ENCODE measurements at places on chromosomes 3 and 15. TPM values are rescaled to one million over a fixed set of nuclear protein-coding genes. Genes with fewer than 3 reads are reported as not detected.

Gene CCDC54
- total RNA-seq, result not detected

Gene ZNF620
- 4.0 TPM for total RNA-seq

Gene SMAD6
- 9.4 TPM for total RNA-seq

Gene RASGRP1
- total RNA-seq, result 1.5 TPM

Gene MUC20
- total RNA-seq, result 170 TPM

Gene CADPS
- 2.9 TPM for total RNA-seq

Gene TBC1D5
- 31.2 TPM for total RNA-seq

Gene RETNLB
- total RNA-seq, result 97.9 TPM

Gene AGTR1
- total RNA-seq, result 0.47 TPM

- no peak overlapping the region for H3K27ac ChIP-seq
- no peaks in the 10 kb centered on the region for H3K4me1 ChIP-seq
- peaks cover 9% of the 10 kb centered on the region for H3K36me3 ChIP-seq
- no peak for DNase-seq
- H3K4me3 ChIP-seq, result no peak overlapping the region
Measured at GRCh38 chr3:3170998-3171397, 8.5 kb downstream of the CRBN start.

DNA sequence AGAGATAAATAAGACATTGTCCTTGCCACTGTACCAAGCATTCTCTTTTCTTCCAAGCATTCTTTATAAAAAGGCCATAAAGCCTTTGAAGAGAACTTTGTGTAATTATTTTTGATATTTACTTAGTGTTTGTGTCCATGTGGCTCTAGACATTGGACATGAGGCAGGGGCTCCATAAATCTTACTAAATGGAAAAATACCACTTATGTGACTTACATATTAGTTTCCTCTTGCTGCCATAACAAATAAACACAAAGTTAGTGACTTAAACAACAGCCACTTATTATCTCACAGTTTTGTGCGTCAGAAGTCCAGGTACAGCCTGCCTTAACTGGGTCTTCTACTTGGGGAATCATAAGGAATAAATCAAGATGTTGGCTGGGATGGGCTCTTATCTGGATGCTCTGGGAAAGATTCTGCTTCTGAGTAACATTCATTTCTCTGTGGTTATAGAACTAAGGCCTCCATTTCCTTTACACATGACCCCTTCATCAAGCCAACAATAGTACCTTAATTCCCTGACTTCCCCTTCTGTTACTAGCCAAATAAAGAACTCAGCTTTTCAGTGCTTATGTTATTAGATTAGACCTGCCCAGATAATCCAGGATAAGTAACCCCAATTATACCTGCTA lies 59.9 kb upstream of the COL8A1 start:
- no peaks in the 10 kb centered on the region for H3K36me3 ChIP-seq
- H3K27me3 ChIP-seq, result no peaks in the 10 kb centered on the region
- no peak overlapping the region for H3K27ac ChIP-seq
- H3K4me3 ChIP-seq, result no peak overlapping the region

- no peak for DNase-seq
- H3K36me3 ChIP-seq, result no peaks in the 10 kb centered on the region
- H3K4me3 ChIP-seq, result no peak overlapping the region
- H3K4me1 ChIP-seq, result no peaks in the 10 kb centered on the region
- no peak overlapping the region for H3K27ac ChIP-seq
Measured at GRCh38 chr3:108946292-108947285, 7.1 kb downstream of the GUCA1C start.

- H3K27ac ChIP-seq, result no peak overlapping the region
- H3K4me1 ChIP-seq, result no peaks in the 10 kb centered on the region
- H3K36me3 ChIP-seq, result no peaks in the 10 kb centered on the region
- no peak overlapping the region for H3K4me3 ChIP-seq
Measured at GRCh38 chr15:47124430-47125102, 592.7 kb upstream of the SEMA6D start.

- no peaks in the 10 kb centered on the region for H3K36me3 ChIP-seq
- no peak for DNase-seq
- H3K27ac ChIP-seq, result no peak overlapping the region
- no peaks in the 10 kb centered on the region for H3K27me3 ChIP-seq
- H3K4me3 ChIP-seq, result no peak overlapping the region
Measured at GRCh38 chr15:61879219-61879618, 181.0 kb downstream of the VPS13C start.

GRCh38 chr3:152719264-152719663 lies 115.7 kb upstream of the P2RY1 start:
- no peak for DNase-seq
- no peaks in the 10 kb centered on the region for H3K36me3 ChIP-seq
- H3K27ac ChIP-seq, result no peak overlapping the region

DNA sequence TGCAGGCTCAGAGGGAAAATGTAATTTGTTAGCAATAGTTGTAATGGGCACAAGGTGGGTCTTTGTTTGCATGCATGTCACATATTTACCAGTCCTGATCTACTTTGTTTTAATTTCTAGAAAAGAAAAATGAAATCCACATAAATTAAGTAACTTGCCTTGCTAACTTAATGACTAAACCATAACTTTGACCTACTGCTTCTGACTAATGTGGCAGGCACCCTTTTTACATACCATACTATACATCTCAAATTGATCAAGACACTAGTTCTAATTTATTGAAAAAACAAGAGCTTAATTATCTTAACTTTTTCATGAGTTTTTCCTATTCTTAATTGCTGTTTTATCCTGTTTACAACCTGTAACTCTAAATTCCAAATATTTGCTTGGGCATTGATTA lies 93.2 kb downstream of the ATP11B start:
- no peak overlapping the region for H3K27ac ChIP-seq
- H3K36me3 ChIP-seq, result peaks cover 13% of the 10 kb centered on the region
- H3K4me3 ChIP-seq, result no peak overlapping the region
- DNase-seq, result no peak

DNA sequence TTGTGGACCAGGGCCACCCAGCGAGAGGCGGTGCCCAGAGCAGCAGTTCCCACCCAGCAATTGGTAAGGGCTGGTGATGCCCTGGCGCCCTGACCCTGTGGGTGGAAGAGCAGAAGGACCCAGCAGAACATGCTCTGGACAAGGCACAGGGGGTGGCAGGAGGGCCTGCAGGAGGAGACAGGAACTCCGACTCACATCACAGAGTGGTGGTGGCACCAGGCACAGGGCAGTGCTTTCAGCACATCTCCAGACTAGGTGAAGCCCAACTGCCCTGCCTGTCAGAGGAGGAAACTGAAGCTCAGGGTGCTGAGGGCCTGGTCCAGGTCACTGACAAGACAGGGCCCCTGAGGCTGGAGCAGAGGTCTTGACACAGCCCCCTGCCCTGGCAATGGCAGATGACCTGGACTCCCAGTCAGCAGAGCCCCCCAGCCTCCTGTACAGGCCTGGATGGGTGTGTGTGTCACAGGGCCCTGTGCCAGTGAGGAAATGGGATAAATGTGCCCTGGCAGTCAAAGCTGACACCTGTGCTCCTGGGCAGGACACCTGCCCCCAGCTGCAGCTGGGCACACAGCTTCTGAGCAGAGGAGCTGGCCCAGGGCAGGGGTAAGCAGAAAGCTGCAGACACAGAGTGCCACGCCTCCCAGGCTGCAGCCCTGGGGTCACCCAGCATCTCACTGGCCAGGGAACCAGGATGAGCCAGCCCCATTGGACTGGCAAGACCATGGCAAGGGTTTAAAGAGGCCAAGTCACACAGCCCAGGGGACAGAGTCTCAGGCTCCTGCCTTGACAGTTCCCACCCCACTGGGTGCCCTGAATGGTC lies 11.4 kb downstream of the KLF15 start:
- H3K4me3 ChIP-seq, result no peak overlapping the region
- no peaks in the 10 kb centered on the region for H3K36me3 ChIP-seq
- no peaks in the 10 kb centered on the region for H3K27me3 ChIP-seq

GRCh38 chr3:178856804-178857203 lies 214.8 kb downstream of the ZMAT3 start:
- H3K27me3 ChIP-seq, result no peaks in the 10 kb centered on the region
- no peak for DNase-seq
- no peak overlapping the region for H3K27ac ChIP-seq
- no peaks in the 10 kb centered on the region for H3K36me3 ChIP-seq

DNA sequence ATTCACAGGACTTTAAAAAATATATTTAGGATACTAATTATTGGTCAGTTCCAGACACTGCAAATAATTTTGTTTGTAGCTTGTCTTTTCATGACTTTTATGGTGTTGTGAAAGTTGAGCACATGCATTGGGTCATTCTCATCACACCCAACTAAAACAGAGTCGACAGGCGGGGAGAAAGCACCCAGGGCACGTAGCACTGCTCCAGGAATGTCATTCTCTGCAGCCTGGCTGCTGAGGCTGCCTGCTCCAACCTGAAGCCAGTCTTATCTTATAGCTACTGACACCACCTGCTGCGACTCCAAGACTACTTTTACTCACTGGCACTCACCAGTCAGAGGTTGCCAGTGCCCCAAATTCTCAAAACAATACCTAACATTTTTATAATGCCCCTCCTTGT lies 56.9 kb downstream of the ACAD9 start:
- DNase-seq, result no peak
- no peaks in the 10 kb centered on the region for H3K36me3 ChIP-seq
- no peaks in the 10 kb centered on the region for H3K4me1 ChIP-seq
- H3K27me3 ChIP-seq, result no peaks in the 10 kb centered on the region

- no peaks in the 10 kb centered on the region for H3K27me3 ChIP-seq
- H3K4me1 ChIP-seq, result peaks cover 8% of the 10 kb centered on the region
- peak; percentile 45 for DNase-seq
- no peak overlapping the region for H3K4me3 ChIP-seq
- H3K36me3 ChIP-seq, result no peaks in the 10 kb centered on the region
Measured at GRCh38 chr3:39907981-39908380, 98.6 kb downstream of the MYRIP start.

- DNase-seq, result no peak
- no peak overlapping the region for H3K4me3 ChIP-seq
- H3K27me3 ChIP-seq, result no peaks in the 10 kb centered on the region
- H3K36me3 ChIP-seq, result no peaks in the 10 kb centered on the region
- H3K27ac ChIP-seq, result no peak overlapping the region
Measured at GRCh38 chr15:77810130-77810571, 177.4 kb upstream of the LINGO1 start.

GRCh38 chr15:64223882-64224281 lies 61.1 kb upstream of the PPIB start:
- H3K4me1 ChIP-seq, result no peaks in the 10 kb centered on the region
- no peaks in the 10 kb centered on the region for H3K36me3 ChIP-seq
- no peak for DNase-seq
- no peaks in the 10 kb centered on the region for H3K27me3 ChIP-seq
- no peak overlapping the region for H3K27ac ChIP-seq

DNA sequence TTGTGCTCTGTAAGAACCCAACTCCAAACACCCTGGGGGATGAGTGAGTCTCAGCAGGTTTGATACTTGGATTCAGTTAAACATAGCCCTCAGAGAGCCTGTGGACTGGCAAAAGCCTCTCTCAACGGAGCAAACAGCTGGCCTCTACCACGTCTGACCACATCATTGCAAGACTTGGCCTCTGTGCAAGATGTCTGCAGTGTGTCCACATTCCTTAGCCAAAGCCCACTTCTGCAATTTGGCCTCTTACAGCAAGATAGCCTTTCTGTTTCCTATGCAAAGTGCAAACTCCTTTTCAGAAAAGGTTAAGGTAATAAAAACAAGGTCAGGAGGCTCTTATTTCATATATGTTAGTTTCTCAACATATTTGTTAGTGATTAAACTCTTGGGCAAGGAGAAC lies 27.9 kb downstream of the FBN1 start:
- DNase-seq, result peak; percentile 28
- no peak overlapping the region for H3K27ac ChIP-seq
- no peak overlapping the region for H3K4me3 ChIP-seq
- H3K36me3 ChIP-seq, result no peaks in the 10 kb centered on the region

DNA sequence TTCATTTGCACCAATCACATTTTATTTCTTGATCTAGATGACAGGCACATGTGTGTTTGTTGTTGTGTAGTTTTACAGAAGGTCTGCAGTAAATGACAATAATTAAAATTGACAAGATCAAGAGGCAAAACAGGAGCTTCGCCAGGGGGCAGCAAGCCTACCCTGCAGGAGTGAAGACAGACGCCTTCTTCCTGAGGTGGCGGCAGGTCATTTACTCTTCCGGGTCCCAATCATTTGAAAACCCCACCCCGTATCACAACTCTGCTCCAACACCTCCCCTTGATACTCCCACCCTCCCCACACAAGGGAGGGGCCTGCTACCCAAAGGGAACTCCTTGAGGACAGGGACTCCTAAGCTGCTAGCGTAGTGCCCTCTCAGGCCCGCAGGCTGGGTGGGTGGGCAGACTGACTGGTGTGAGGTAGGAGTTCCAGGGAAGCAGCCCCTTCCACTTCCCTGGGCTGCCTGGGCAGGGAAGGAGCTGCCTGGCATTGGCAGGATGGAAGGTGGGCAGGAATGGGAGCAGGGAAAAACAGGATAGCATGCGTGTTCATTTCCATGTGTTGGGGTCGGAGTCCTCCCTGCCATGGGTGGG lies 13.1 kb downstream of the CHDH start:
- no peak overlapping the region for H3K27ac ChIP-seq
- DNase-seq, result no peak
- H3K4me1 ChIP-seq, result no peaks in the 10 kb centered on the region
- no peaks in the 10 kb centered on the region for H3K36me3 ChIP-seq
- no peaks in the 10 kb centered on the region for H3K27me3 ChIP-seq

DNA sequence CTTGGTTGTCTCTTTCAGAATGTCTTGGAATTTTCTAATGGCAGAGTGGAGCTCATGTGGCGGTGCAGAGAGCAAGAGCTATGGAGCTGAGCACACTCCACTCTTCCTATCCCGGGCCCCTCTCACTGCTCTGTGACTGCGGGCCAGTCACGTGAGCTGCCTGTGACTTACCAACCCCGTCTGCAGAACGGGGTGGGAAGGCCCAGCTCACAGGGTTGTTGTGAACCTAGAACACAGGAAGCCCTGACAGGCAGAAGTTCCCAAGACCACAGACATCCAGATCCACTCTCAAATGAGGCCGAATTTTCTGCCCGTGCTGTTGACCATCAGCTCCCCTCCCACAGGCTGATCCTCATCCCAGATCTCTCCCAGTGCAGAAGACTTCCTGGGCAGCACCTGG lies 35.5 kb upstream of the PLXNA1 start:
- H3K27ac ChIP-seq, result no peak overlapping the region
- no peaks in the 10 kb centered on the region for H3K4me1 ChIP-seq
- H3K36me3 ChIP-seq, result no peaks in the 10 kb centered on the region
